ENCODE measurements at places on chromosomes 2 and 18. TPM values are rescaled to one million over a fixed set of nuclear protein-coding genes. Genes with fewer than 3 reads are reported as not detected.

Gene MAP4K4
- total RNA-seq, result 22.1 TPM

Gene VIT
- total RNA-seq, result 0.99 TPM

Gene SS18
- total RNA-seq, result 36.6 TPM

Gene PKDCC
- total RNA-seq, result 93.9 TPM

Gene ANKRD44
- total RNA-seq, result 12.2 TPM

Gene DTNA
- total RNA-seq, result 32.2 TPM

Gene VSNL1
- total RNA-seq, result 0.66 TPM

Gene FBXO36
- total RNA-seq, result 2.0 TPM

Measured in body of pancreas (tissue), 4 donors.